Uterus (tissue), 4 donors: ENCODE measurements at places on chromosomes 11 and 22. TPM values are rescaled to one million over a fixed set of nuclear protein-coding genes. Genes with fewer than 3 reads are reported as not detected.

Gene CECR2
- total RNA-seq, result 6.3 TPM

Gene FBLN1
- total RNA-seq, result 463 TPM

Gene CRYAB
- total RNA-seq, result 19.9 TPM

- H3K27ac ChIP-seq, result peak overlapping the region; percentile 80
- H3K4me1 ChIP-seq, result peaks cover 19% of the 10 kb centered on the region
- H3K4me3 ChIP-seq, result no peak overlapping the region
- no peaks in the 10 kb centered on the region for H3K36me3 ChIP-seq
- no peaks in the 10 kb centered on the region for H3K27me3 ChIP-seq
- no peak for DNase-seq
These were observed 74.9 kb downstream of the PACSIN2 start for GRCh38 chr22:42939941-42940653.

- no peaks in the 10 kb centered on the region for H3K4me1 ChIP-seq
- H3K36me3 ChIP-seq, result no peaks in the 10 kb centered on the region
- H3K27me3 ChIP-seq, result no peaks in the 10 kb centered on the region
- no peak for DNase-seq
- H3K4me3 ChIP-seq, result no peak overlapping the region
- no peak overlapping the region for H3K27ac ChIP-seq
These were observed 16.4 kb upstream of the SHANK2 start for GRCh38 chr11:71268706-71269321.
